Sigmoid colon (tissue), 7 donors: ENCODE measurements at places on chromosomes 6 and 20. TPM values are rescaled to one million over a fixed set of nuclear protein-coding genes. Genes with fewer than 3 reads are reported as not detected.

Gene LZTS3
- total RNA-seq: 8.3 TPM

Gene MMP24
- 1.1 TPM for total RNA-seq

Gene TOX2
- 1.7 TPM for total RNA-seq

Gene CLDN20
- not detected for total RNA-seq

Gene NT5E
- 30.3 TPM for total RNA-seq

DNA sequence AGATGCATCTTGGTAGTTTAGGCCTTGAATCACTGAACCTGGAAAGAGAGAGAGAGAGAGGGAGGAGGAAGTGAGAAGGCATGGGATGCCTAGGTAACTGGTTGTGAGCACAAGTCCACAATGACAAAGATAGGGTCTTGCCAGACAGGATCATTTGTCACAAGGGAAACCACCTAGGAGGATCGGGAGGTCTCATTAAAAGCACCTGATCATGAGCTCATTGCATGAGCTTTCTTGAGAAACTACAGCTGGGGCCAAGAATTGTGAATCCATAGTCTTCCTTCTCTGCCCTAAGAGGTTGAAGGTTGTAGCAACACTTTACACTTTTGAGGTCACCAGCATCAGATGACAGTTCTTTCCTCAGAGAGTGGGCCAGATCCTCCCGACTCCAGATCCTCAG is 195.7 kb downstream of the CD83 start:
- no peaks in the 10 kb centered on the region for H3K27me3 ChIP-seq
- no peaks in the 10 kb centered on the region for H3K4me1 ChIP-seq
- no peaks in the 10 kb centered on the region for H3K36me3 ChIP-seq
- no peak overlapping the region for H3K4me3 ChIP-seq
- no peak for DNase-seq
- H3K27ac ChIP-seq: no peak overlapping the region

GRCh38 chr20:41407607-41408006 is 41.0 kb upstream of the EMILIN3 start:
- H3K27me3 ChIP-seq: no peaks in the 10 kb centered on the region
- H3K36me3 ChIP-seq: peaks cover 29% of the 10 kb centered on the region
- H3K4me1 ChIP-seq: no peaks in the 10 kb centered on the region
- H3K27ac ChIP-seq: no peak overlapping the region
- no peak overlapping the region for H3K4me3 ChIP-seq

DNA sequence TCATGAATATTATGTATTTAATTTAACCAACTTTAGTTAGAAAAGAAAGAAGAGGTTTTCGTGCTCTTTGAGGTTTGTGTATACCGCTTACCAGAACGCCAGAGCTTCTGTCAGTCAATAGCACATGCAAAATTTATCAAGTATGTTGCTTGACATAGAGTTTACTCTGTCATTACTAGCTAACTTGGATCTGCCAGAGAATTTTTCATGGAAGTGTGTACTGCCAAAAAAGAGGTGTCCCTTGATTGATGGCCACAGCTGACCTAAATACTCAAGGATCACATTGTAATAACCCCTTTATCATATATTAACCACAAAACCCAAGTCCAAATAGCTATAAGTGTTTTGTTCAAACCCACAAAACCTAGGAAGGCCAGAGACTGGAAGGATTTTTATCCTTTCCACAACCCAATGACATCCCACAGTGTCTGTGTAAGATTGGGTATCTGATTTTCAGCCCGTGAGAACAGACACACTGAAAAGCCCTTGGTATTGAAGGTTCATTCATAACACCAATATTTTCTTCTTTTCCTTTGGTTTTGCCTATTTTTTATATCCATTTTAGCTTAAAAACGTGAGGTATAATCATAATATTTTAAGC is 194.0 kb upstream of the EYA4 start:
- no peak for DNase-seq
- no peaks in the 10 kb centered on the region for H3K27me3 ChIP-seq
- no peak overlapping the region for H3K4me3 ChIP-seq
- H3K4me1 ChIP-seq: no peaks in the 10 kb centered on the region
- H3K36me3 ChIP-seq: no peaks in the 10 kb centered on the region
- no peak overlapping the region for H3K27ac ChIP-seq

- H3K36me3 ChIP-seq: no peaks in the 10 kb centered on the region
- no peak overlapping the region for H3K4me3 ChIP-seq
- no peaks in the 10 kb centered on the region for H3K27me3 ChIP-seq
- no peak overlapping the region for H3K27ac ChIP-seq
- H3K4me1 ChIP-seq: no peaks in the 10 kb centered on the region
Measured at GRCh38 chr6:110554966-110555460, 78.6 kb upstream of the SLC22A16 start.

DNA sequence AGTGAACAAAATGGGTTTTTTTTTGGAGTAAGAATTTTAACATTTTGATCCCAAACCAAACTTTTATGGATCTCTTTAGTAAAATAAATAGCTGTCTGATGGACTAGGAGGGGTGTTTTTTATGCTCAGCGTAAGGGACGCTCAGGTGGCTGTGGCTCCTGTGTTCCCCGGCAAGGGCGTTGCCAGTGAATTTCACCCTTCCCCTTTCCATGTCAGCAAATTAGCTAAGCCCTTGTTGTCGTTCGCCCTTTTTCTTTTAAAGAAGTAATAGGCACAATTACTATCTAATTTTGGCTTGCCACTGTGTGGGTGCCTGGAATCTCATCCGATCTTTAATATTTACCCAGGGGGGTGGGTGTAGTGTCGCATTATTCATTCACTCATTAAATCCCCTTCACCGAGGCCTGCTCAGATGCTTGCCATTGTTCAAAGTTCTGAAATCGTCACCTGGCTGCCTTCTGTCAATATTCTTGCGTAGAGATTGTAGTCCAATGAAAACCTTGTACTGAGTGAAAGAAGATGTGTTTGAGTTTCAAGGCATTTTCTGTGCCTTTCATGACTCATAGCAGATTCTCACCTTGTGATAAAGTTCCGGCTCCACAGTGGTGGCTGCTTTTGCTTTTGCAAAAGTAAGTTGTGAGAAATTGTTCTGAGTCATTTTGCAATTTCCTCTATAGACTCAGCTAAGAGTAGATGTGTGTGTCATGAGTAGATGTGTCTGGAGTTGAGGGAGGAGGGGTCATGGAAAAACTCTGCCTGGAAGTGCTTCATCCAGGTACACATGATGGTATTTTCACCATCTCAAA is 40.0 kb upstream of the CLDN20 start:
- H3K4me3 ChIP-seq: no peak overlapping the region
- no peaks in the 10 kb centered on the region for H3K36me3 ChIP-seq
- H3K4me1 ChIP-seq: peaks cover 15% of the 10 kb centered on the region
- H3K27ac ChIP-seq: no peak overlapping the region

DNA sequence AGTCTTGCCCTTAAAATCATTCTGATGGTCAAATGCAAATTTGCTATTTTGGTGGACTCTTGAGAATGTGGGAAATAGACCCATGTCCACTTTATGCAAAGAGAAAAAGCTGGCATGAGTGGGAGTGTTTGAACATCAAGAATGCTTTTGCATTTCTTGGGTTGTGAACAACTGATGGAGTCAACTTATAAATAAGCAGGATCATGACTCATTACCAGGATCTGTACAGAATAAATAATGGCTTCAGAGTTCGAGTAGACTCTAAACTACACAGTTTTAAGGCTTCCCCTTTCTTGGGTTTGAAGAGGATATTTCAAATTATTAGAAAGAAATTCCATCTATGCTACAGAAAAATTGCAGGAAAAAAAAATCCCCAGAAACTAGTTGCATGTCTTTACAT is 195.5 kb downstream of the EYA4 start:
- no peaks in the 10 kb centered on the region for H3K27me3 ChIP-seq
- no peak overlapping the region for H3K4me3 ChIP-seq
- H3K4me1 ChIP-seq: no peaks in the 10 kb centered on the region
- no peak for DNase-seq

DNA sequence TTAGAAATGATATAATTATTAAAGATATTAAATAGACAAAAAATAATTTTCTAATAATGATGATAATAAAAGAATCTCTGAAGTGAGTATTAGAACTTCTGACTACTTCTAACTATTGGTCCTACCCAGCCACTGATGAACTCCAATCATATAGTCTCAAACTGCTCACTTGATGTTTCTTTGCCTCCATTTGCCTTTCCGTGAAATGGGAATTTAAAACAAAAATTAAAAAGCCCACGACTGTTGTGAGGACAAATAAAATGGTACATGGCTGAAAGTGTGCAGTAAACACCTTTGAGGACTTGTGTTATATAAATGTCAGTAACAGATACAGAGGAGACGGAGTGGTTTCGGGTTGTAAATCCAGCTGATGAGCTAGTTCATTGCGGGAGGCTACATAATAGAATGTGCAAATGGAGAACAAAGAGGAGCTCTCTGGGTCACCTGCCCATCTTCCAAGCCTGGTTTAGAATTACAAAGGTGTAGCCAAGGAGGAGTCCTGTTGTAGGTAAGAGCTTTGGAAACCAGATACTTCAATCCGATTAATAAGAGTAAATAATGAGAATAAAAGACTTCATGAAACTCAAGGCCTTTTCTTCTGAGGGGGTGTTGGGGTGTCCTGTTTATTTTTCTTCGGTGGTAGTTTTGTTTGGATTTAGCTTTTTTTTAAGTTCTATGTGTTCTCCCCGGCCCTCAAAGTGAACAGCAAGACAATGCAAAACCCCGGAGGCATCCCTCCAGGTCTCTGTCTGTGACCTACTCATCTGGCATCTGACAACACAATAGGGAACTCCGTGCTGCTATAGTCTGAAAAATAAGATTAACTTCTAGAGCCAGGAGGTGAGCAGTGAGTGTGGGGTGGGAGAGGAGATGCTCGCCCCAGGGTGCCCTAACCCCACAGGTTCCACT is 4.4 kb upstream of the PXDC1 start:
- H3K27me3 ChIP-seq: no peaks in the 10 kb centered on the region
- H3K27ac ChIP-seq: no peak overlapping the region
- H3K4me1 ChIP-seq: peaks cover 21% of the 10 kb centered on the region
- DNase-seq: no peak
- no peaks in the 10 kb centered on the region for H3K36me3 ChIP-seq

DNA sequence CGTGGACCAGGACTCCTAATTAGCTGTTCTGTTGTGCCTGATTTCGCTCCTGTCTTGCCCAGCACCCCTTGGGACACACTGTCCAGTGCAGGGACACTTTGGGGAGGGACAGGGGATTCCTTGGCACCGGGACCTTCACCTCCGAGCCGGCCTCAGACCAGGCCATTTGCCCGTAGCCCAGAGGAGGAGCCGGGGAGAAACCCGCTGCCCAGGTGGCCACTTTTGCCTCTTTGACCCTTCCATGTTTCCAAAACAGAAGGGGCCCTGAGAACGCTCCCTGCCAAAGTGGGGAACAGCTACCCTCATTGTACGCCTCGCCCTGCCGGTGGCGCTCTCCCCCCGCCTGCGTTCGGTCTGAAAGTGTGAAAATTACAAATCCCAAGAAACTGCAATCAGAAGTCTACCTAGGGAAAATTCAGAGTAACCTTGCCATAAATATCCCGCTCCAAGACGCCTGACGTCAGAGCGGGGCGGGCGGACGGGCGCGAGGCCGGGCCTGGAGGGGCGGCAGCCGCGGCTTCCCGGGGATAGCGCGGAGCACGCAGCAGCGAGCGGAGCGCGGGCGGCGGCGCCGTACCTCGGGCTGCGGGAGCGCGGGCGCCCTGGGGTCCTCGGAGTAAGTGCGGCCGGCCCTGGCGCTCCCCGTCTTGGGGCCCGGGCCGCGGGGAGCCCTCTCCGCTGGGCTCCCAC is at the start of gene DAAM2:
Gene DAAM2 (plus strand): TSS at position 527 of the 690 bp plus-strand sequence. CDS start 63,927 bp downstream, outside the sequence.
- H3K27ac ChIP-seq: peak within 1 kb of the TSS; percentile 88
- peaks cover 44% of the 10 kb centered on the region for H3K4me1 ChIP-seq
- DNase-seq: peak; percentile 87
- peak within 1 kb of the TSS; percentile 67 for H3K4me3 ChIP-seq
- no peaks in the 10 kb centered on the region for H3K36me3 ChIP-seq
- H3K27me3 ChIP-seq: no peaks in the 10 kb centered on the region

DNA sequence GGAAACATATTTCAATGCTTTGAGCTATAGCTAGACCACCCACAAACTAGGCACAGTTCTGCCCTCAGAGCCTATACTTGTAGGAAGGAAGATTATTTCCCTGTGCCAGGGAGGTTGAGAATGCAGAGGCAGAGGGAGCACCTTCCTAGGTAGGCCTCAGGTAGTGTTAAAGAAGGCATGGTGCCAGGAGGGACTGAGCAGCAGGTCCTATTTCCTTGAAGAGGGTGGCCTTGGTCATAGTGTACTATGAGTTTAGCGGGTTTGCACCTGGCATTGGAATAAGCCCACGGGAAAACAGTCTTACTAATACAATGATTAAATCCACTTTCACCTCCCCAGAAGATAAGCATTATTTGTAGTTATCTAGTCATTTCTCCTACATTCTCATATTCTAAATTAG is 375.4 kb downstream of the CDKAL1 start:
- no peak for DNase-seq
- H3K4me3 ChIP-seq: no peak overlapping the region
- H3K27ac ChIP-seq: no peak overlapping the region
- H3K27me3 ChIP-seq: no peaks in the 10 kb centered on the region

GRCh38 chr6:22001396-22002027 is 295.3 kb downstream of the PRL start:
- H3K27me3 ChIP-seq: no peaks in the 10 kb centered on the region
- H3K36me3 ChIP-seq: no peaks in the 10 kb centered on the region
- peak overlapping the region; percentile 55 for H3K27ac ChIP-seq
- H3K4me3 ChIP-seq: no peak overlapping the region
- H3K4me1 ChIP-seq: peaks cover 33% of the 10 kb centered on the region

DNA sequence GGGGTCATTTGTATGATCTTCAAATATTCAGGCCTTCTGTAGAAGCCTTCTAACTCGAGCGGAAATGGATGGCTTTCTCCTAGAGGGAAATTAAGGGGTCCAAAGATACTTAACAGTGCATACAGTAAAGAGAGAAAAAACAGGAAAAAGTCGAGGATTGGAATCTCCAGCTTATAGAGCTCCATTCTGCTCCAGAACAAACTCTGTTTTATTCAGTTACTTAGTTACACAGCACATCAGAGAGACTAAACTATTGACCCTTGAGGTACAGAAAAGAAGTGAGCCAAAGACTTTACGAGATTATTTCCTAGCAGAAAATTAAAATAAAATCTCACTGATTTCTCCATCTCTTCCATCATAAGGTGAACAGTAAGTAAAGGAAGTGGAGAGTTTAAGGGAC is 43.8 kb upstream of the DSE start:
- H3K36me3 ChIP-seq: no peaks in the 10 kb centered on the region
- peak overlapping the region; percentile 1 for H3K27ac ChIP-seq
- H3K27me3 ChIP-seq: no peaks in the 10 kb centered on the region
- H3K4me1 ChIP-seq: peaks cover 7% of the 10 kb centered on the region
- DNase-seq: no peak

- no peaks in the 10 kb centered on the region for H3K36me3 ChIP-seq
- H3K4me3 ChIP-seq: peak overlapping the region; percentile 45
- DNase-seq: no peak
- H3K4me1 ChIP-seq: peaks cover 13% of the 10 kb centered on the region
- H3K27ac ChIP-seq: no peak overlapping the region
Measured at GRCh38 chr6:36131511-36132245, 1.4 kb downstream of the MAPK13 start.

- DNase-seq: no peak
- no peak overlapping the region for H3K27ac ChIP-seq
- peaks cover 9% of the 10 kb centered on the region for H3K36me3 ChIP-seq
Measured at GRCh38 chr6:158627168-158627939, 17.2 kb downstream of the DYNLT1 start.

- H3K27me3 ChIP-seq: no peaks in the 10 kb centered on the region
- DNase-seq: no peak
- H3K36me3 ChIP-seq: no peaks in the 10 kb centered on the region
- H3K4me1 ChIP-seq: no peaks in the 10 kb centered on the region
Measured at GRCh38 chr6:145277358-145278086, 457.8 kb downstream of the EPM2A start.

- H3K27me3 ChIP-seq: no peaks in the 10 kb centered on the region
- no peaks in the 10 kb centered on the region for H3K36me3 ChIP-seq
- H3K4me3 ChIP-seq: no peak overlapping the region
- no peak for DNase-seq
- peaks cover 11% of the 10 kb centered on the region for H3K4me1 ChIP-seq
Measured at GRCh38 chr6:112038756-112039430, 15.0 kb upstream of the CCN6 start.
